Stromal cell of bone marrow (primary cell): ENCODE measurements at places on chromosomes 5 and 9.

- peak; percentile 83 for DNase-seq
These were observed 108.2 kb downstream of the TTLL11 start for GRCh38 chr9:121984726-121985402.

DNA sequence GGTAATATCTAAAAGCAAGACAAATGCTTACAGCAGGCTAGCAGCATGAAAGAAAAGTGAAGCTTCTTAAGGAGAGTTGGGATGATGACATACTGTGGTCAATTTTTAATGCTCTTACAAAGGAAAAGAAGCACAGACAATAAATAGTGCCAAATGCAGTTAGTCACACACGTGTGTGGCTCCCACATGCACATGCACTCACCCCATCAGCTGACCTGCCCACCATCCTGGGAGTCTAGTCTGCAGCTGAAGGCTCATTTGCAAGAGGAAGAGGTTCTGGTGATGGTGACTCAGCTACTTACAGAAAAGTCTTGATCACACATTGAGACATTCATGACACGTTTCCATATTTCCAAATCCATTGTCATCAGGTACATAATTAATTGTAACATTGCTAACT, 129.3 kb downstream of the MRPL36 start:
- peak; percentile 21 for DNase-seq

DNA sequence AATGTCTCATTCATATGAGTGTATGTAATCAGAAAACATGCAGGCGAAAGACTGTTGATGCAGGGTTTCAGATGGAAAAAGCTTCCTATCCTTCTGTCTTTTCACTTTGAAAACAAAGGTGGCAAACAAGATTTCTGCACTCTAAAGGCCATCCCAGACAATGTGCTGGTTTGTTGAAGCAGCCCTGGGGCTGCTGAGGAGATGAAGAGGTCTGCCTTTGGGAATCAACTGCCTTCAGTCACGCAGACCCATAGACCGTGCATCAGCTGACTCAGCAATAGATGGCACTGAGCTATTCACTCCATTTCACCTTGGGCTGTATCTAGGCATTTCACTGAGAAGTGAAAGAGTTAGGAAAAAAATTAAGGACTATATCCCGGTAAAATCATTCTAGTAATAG, 60.5 kb upstream of the C5orf46 start:
- no peak for DNase-seq

DNA sequence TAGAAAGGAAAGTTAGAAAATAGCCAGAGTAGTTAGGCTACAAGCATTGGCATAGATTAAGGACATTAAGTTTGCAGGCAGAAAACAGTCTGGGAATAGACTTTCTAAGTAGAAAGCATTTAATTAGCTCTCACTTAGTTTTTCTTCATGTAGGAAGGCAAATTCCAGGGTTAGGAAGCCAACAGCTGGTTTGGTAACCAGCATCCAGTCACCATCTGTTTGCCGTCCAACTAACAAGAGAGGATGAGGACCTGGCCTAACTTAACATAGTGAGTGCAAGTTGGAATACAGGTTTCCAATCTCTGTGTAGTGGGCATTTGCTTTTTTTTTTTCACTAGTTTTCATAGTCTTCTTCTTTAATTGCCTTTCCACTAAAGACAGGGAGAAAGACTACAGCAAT, 121.7 kb upstream of the NR3C1 start:
- no peak for DNase-seq

DNA sequence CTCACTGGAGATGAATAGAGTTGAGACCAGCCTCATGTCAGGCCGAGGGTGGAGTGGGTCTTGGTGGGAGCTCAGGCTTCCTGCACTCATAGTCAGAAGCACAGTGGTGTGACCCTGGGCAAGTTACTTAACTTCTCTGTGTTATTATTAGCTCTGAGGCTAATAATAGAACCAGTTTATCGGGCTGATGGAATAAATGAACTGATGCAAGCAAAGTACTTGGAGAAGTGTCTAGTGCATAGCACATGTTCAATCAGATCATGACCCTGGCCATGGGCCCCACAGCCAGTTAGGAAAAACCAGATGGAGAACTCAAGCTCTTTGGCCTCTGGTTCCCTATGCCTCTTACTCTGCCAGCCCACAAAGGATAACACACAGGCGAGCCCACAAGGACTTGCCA, 45.3 kb upstream of the OSMR start:
- no peak for DNase-seq

DNA sequence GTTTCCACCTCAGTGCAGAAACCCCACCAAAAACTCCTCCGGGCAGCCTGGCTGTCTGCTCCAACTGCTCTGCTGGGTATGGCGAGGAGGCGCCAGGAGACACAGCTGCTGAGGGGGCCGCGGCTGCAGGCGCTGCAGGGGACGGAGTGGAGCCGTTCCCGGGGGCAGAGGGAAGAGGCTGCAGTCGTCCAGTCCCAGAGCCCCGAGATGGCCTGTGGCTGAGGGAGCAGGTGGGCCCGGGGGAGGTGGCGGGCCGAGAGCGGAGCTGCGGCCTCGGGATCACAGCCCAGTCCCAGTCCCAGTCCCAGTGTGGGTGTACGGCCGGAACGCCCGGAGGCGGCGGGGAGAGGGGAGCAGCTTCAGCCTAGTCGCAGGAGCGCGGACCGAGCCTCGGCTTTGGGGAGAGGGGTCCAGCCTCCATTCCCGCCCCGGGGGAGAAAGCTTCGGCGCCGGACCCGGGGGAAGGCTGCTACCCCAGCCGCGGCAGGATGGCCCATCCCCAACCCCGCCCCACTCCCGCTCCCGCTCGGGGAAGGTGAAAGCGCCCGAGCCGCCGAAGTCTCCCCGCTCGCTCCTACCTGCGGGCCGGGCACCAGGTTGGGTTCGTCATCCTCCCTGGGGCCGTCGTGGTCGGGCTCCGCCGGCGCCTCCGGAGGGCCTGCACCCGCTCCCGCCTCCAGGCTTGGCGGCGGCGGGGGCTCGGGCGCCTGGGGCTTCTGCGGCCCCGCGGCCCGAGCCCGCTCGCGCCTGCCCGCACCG, 513 bp downstream of the FAM193B start:
- no peak for DNase-seq

- no peak for DNase-seq
These were observed 1.9 kb downstream of the CERT1 start for GRCh38 chr5:75509546-75509945.
